ENCODE measurements at places on chromosomes 1 and 21. TPM values are rescaled to one million over a fixed set of nuclear protein-coding genes. Genes with fewer than 3 reads are reported as not detected.

The C8B gene
- polyA plus RNA-seq = not detected

The FBXO28 gene
- 16.8 TPM for polyA plus RNA-seq

The IGFN1 gene
- polyA plus RNA-seq = not detected

The TBCE gene
- polyA plus RNA-seq = 15.5 TPM

The INSRR gene
- polyA plus RNA-seq = not detected

The AMY1B gene
- polyA plus RNA-seq = not detected

The DPYD gene
- 43.9 TPM for polyA plus RNA-seq

The CYP4Z1 gene
- not detected for polyA plus RNA-seq

The APOBEC4 gene
- not detected for polyA plus RNA-seq

The CCDC18 gene
- 9.6 TPM for polyA plus RNA-seq

The KCNT2 gene
- not detected for polyA plus RNA-seq

The LCE1B gene
- polyA plus RNA-seq = not detected

The NKAIN1 gene
- polyA plus RNA-seq = not detected

The TFF3 gene
- not detected for polyA plus RNA-seq

The UBASH3A gene
- polyA plus RNA-seq = 55.1 TPM

The GUCA2A gene
- not detected for polyA plus RNA-seq

The MYOG gene
- polyA plus RNA-seq = not detected

The OR6N1 gene
- not detected for polyA plus RNA-seq

The OR2L2 gene
- not detected for polyA plus RNA-seq

The SRP9 gene
- polyA plus RNA-seq = 293 TPM

The A3GALT2 gene
- not detected for polyA plus RNA-seq

The RYR2 gene
- 0.06 TPM for polyA plus RNA-seq

The NAV1 gene
- polyA plus RNA-seq = 1.8 TPM

The MAP10 gene
- 1.4 TPM for polyA plus RNA-seq

The CENPF gene
- 0.77 TPM for polyA plus RNA-seq

The RGSL1 gene
- polyA plus RNA-seq = not detected

The TFF2 gene
- polyA plus RNA-seq = not detected

The PRR9 gene
- polyA plus RNA-seq = not detected

Data from CD8-positive, alpha-beta memory T cell (primary cell).